ENCODE measurements at places on chromosomes 5 and 9. TPM values are rescaled to one million over a fixed set of nuclear protein-coding genes. Genes with fewer than 3 reads are reported as not detected.

MEGF10 gene
- 0.17 TPM for total RNA-seq

NAIP gene
- 38.9 TPM for total RNA-seq

LSM11 gene
- total RNA-seq: 0.78 TPM

CNTRL gene
- 20.2 TPM for total RNA-seq

GRCh38 chr9:112861155-112861554 lies 29.5 kb downstream of the SLC46A2 start:
- no peak for DNase-seq

GRCh38 chr9:74255489-74255984 lies 241.6 kb upstream of the RORB start:
- DNase-seq: no peak
